IMR-90 (cell line): ENCODE measurements at places on chromosomes 13 and 19. TPM values are rescaled to one million over a fixed set of nuclear protein-coding genes. Genes with fewer than 3 reads are reported as not detected.

The ZNF709 gene
- 3.8 and 4.2 TPM in 2 replicates for total RNA-seq

The SLC17A7 gene
- total RNA-seq, result not detected in 2 replicates

The ZNF69 gene
- 10.8 and 12.0 TPM in 2 replicates for total RNA-seq

The KLC3 gene
- under 0.01 and 0.18 TPM in 2 replicates for total RNA-seq

The IZUMO1 gene
- total RNA-seq, result not detected in 2 replicates

The CAPN12 gene
- 0.18 TPM in 1 of 2 replicates, not detected in the other for total RNA-seq

The RFPL4AL1 gene
- not detected in 2 replicates for total RNA-seq

The PTPRH gene
- total RNA-seq, result 1.7 and 3.4 TPM in 2 replicates

The HCN2 gene
- total RNA-seq, result 0.56 and 0.72 TPM in 2 replicates

The FLT1 gene
- 10.0 and 10.4 TPM in 2 replicates for total RNA-seq

The TMPRSS9 gene
- not detected in 2 replicates for total RNA-seq

The COL5A3 gene
- total RNA-seq, result 0.54 and 0.56 TPM in 2 replicates

The MISP3 gene
- under 0.01 TPM in 2 replicates for total RNA-seq

DNA sequence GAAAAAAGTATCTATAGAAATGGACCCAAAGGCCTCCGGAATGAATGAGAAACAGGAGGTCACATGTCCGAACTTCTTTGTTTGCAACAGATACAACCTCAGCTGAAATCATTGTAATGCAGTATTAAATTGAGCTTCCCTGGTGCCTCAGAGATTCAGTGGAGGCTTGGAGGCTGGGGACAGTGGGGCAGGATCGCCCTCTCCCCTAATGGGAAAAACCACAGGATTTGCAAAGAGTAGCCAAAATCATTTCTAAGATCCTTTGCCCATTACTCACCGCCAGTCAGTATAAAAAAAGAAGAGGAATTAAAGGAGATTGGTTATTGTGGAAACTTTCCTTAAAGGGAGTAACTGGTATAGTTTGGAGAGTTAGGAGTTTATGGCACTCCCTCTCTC is 30.4 kb upstream of the IRS2 start:
- DNase-seq, result peak; percentile 21

GRCh38 chr13:104382951-104383350 is 1316.7 kb upstream of the SLC10A2 start:
- DNase-seq, result peak; percentile 22

- no peak for DNase-seq
These were observed 1501.5 kb downstream of the EFNB2 start for GRCh38 chr13:105033999-105034398.

GRCh38 chr19:33703438-33703750 is 81.6 kb downstream of the CHST8 start:
- DNase-seq, result no peak

- DNase-seq, result no peak
These were observed 270.4 kb downstream of the ABCC4 start for GRCh38 chr13:95030821-95031343.

DNA sequence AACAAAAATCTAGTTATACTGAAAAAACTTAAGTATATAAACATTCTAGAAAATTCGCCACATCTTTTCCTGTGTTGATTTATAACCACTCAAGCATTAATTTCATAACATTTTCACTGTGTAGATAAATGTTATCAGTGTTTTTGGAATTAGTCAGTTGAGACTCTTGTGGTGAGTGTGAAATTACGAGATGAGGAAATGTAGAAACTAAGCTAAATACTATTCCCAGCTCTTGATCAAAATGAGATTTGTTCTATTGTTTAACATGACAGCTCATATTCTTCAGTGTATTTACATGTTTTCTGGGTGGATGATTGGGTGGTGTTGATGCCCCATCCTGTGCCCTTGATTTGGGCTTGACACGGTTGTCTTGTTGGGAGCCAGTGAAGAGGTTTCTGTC is 406.8 kb downstream of the DACH1 start:
- no peak for DNase-seq

- DNase-seq, result no peak
These were observed 31.2 kb downstream of the DLEU7 start for GRCh38 chr13:50812242-50812641.

DNA sequence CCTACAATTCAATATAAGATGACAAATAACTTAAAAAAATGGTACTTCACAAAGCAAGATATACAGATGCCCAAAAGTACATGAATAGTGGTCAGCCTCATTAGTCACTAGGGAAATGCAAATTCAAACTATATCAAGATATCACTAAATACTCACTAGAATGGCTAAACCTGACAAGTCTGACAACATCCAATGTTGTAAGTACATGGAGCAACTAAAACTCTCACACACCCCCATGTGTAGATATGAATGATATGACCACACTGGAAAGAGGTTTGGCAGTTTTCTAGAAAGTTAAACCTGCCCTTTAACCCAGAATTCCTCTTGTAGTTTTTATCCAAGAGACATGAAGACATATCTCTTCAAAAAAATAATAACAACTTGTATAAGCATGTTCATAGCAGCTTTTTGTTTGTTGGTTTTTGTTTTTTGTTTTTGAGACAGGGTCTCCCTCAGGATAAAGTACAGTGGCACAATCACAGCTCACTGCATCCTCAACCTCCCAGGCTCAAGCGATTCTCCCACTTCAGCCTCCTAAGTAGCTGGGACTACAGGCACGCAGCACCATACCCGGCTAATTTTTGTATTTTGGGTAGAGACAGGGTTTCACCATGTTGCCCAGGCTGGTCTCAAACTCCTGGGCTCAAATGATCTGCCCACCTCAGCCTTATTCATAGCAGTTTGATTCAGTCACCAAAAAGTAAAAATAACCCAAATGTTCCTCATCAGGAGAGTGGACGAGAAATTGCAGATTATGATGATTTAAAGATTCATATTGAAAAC is 55.1 kb downstream of the RFX2 start:
- DNase-seq, result no peak

DNA sequence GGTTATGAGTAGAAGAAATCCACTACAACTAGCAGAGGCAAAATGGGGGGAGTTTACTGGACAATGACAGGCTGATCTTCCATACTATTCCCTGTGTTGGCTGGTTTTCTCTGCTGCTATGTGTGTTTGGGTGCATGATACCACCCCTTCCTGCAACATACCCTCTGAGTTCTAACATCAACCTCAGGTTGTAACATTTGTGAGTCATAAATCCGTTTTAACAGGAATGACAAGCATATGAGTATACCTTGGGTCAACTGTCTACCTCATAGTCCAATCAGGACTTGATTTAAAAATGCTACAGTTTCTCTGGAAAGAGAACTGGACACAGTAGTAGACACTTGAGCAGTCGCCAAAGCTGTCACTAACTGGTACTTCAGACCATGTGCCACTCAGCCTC is 422.9 kb downstream of the KCTD12 start:
- DNase-seq, result no peak

GRCh38 chr13:33519561-33520467 is 234.3 kb upstream of the STARD13 start:
- DNase-seq, result peak; percentile 94

DNA sequence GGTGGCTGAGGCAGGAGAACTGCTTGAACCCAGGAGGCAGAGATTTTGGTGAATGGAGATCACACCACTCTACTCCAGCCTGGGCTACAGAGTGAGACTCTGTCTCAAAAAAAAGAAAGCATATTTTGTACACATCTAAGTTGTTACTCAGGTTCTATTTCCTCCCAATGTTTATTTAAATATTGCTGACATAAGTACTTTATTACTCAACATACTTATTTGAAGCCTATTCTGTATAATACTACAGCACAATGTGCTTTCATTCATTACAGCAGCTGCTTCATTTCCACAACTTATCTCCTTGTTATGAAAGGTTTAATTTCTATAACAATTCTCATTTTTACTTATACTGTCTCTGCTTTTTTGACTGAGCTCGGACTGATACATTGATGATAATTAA is 495.7 kb downstream of the SLITRK1 start:
- DNase-seq, result peak; percentile 20

DNA sequence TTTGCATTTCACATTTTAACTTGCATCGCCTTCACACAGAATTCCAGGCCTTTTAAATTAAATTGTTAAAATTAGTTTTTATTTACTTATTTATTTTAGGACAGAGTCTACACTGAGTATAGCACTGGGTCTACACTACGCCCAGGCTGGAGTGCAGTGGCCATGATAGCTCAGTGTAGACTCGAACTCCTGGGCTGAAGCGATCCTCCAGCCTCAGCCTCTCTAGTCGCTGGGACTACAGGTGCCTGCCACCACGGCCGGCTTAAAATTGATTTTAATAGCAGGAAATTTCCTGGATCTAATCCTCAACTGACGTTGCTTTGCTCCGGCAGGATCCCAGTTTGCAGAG is 301 bp upstream of the ZNF610 start:
- DNase-seq, result no peak

GRCh38 chr19:10706990-10707389 is 5.8 kb downstream of the QTRT1 start:
- peak; percentile 55 for DNase-seq

DNA sequence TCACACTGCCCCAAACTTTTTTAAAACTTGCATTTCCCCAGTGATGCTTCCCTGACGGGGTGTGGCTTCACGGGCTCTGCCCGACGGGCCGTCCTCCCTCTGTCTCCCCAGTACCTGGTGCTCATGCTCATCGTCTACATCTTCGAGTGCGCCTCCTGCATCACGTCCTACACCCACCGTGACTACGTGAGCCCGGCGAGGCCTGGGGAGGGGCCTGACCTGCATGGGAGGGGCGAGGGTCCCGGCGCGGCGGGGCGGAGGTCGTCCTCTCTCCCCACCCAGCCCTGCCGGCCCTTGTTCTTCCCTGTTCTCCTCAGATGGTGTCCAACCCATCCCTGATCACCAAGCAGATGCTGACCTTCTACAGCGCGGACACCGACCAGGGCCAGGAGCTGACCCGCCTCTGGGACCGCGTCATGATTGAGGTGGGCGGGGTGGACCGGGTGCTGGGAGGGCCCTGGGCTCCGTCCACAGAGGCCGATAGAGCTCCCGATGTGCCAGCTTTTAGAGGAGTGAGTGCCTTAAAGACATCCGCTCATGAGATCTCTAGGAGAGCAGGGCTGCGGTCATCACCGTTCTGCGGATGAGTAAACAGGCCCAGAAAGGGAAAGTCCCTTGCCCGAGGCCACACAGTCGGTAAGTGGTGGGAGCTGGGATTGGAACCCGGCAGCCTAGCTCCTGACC is 6.9 kb downstream of the UPK1A start:
- peak; percentile 62 for DNase-seq

GRCh38 chr19:5031231-5032100 is 62.6 kb downstream of the KDM4B start:
- DNase-seq, result peak; percentile 65

DNA sequence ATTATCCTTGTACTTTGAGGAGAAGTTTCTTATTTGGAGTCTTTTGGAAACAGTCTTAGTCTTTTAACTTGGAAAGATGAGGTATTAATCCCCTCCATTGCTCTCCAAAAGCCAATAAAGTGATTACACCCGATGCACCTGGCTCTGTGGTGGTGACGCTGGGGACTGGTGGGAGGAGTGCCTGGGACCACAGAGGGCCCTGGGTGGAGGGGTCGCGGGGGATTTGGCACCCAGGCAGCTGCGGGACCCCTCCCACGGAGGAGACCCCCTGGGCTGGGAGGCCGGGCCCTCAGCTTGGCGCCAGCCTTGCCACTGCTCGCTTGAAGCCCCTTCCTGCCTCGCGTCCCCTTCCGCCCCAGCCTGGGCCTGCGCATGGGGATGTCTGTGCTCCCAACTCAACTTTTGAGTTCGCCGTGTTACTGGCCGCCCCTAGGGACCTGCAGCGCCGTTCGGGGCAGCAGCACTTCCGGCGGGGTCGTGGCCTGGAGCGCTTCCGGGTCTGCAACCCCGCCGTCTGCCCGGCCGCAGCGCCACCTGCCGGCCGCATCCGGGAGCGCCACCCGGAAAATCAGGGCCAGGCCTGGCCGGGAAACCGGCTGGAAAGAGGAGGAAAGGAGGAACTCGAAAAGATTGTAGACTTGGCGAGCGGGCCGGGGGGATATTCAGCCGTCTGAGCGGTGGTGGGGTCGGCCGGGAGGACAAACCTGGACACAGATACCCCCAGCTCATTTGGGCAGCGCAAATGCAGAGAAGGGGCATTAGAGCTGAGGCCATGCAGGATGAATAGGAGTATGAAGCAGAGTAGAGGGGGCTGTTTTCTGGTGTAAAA is 8.4 kb downstream of the PEAK3 start:
- peak; percentile 52 for DNase-seq

- DNase-seq, result peak; percentile 29
These were observed 19.6 kb upstream of the PTPRS start for GRCh38 chr19:5360003-5360780.

DNA sequence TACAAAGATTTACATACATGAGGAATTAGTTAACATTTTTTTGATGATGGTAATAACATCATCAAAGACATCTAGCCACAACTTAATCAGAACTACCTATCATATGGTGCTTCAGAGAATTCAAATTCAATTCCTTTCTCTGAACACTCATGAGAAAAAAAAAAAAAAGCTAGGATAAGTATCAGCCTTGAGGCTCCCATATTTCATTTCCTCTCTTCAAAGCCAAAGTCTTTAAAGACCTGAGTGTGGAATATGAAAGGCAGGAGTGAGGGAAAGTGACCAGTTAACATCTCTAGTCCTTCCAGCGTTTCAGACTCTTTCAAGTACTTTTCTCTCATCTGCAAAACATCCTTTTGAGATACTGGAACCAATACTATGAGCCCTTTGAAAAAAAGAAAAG is 137.5 kb downstream of the DCLK1 start:
- DNase-seq, result no peak

GRCh38 chr13:26342898-26343297 is 89.0 kb downstream of the CDK8 start:
- no peak for DNase-seq
